ENCODE measurements at places on chromosomes 6 and 20.

GRCh38 chr20:46210672-46211330 lies 92.7 kb downstream of the CD40 start:
- no peak for DNase-seq

DNA sequence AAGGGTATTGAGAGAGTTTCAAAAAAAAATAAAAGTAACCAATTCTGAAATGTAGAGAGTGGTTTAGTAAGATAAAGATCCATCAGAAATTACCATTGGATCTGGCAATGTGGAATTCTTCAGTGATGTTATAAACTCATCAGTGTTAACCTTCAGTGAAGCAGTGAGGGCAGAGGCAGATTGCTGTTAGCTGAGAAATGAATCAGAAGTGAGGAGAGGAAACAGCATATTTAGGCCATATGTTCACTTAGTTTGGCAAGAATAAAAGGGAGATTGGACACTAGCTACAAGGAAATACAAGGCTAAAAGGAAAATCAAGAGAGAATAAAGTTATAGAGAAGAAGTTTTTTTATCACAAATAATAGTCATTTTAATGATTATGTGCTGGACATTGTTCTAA lies 9.6 kb downstream of the KCNQ5 start:
- no peak for DNase-seq

- DNase-seq, result no peak
These were observed 25.0 kb downstream of the L3MBTL1 start for GRCh38 chr20:43532416-43533055.

DNA sequence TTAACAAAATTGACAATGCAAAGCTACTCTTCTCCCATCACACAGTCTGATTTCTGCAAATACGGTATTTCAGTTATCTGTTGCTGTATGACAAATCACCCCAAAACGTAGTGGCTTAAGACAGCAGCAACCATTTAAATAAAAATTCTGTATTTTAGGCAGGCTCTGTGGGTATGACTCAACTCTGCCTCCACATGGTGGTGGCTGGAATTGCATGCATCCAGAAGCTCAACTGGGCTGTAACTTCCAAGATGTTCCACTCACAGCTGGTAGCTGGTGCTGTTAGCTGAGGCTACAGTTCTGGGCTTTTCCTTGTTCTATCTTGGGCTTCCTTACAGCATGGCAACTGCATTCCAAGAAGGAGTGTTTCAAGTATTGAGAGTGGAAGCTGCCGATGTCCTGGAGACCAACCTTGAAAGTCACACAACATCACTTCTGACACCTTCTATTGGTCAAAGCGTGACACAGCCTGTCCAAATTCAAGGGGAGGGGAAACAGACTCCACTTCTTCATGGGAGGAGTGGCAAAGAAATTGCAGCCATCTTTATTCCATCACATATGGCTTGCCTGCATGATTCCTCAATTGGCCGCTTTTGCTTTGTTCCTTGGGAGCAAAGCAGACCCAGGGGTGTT lies 39.7 kb upstream of the TULP1 start:
- DNase-seq, result peak; percentile 73

DNA sequence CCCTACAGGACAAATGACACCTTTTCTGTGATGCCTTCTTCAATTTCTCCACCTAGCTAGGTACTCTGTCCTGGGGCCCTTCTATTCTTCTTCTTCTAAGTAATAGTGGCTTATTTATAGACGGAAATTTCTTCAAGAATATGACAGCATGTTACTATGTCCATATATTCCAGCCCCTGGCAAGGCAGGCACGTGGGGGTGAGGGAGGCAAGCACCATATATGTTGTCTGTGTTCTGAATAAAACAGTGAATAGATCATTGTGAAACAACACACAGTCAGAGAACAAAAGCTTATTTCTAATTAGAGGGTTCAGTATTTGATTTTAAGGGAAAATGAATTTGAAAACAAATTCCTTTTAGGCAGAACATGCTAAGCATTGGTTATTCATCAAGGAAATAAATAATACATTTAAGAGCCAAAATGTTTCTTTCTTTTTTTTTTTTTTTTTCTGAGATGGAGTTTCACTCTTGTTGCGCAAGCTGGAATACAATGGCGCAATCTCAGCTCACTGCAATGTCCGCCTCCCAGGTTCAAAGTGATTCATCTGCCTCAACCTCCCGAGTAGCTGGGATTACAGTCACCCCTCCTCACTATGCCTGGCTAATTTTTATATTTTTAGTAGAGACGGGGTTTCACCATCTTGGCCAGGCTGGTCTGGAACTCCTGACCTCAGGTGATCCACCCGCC lies 6.2 kb downstream of the HEBP2 start:
- DNase-seq, result peak; percentile 31

Measured in hematopoietic multipotent progenitor cell treated with erythropoietin and hydrocortisone succinate and interleukin-3 and kit ligand, for 4 days (in vitro differentiated cells).